ENCODE measurements at places on chromosomes 2 and 18. TPM values are rescaled to one million over a fixed set of nuclear protein-coding genes. Genes with fewer than 3 reads are reported as not detected.

The GALR1 gene
- not detected for total RNA-seq

The GPAT2 gene
- not detected for total RNA-seq

The ABCG8 gene
- total RNA-seq: not detected

The TBR1 gene
- total RNA-seq: 0.05 TPM

The SPP2 gene
- not detected for total RNA-seq

The NPAS2 gene
- total RNA-seq: 30.6 TPM

The MYO7B gene
- not detected for total RNA-seq

The IHH gene
- total RNA-seq: not detected

The ORMDL1 gene
- total RNA-seq: 138 TPM

The COL5A2 gene
- 1,068 TPM for total RNA-seq

The SH3YL1 gene
- 22.5 TPM for total RNA-seq

The STAT4 gene
- 10.4 TPM for total RNA-seq

GRCh38 chr2:198315791-198316630 lies 511.6 kb downstream of the PLCL1 start:
- no peak for DNase-seq

GRCh38 chr2:5690718-5691220 lies 1.4 kb upstream of the SOX11 start:
- no peak for DNase-seq

DNA sequence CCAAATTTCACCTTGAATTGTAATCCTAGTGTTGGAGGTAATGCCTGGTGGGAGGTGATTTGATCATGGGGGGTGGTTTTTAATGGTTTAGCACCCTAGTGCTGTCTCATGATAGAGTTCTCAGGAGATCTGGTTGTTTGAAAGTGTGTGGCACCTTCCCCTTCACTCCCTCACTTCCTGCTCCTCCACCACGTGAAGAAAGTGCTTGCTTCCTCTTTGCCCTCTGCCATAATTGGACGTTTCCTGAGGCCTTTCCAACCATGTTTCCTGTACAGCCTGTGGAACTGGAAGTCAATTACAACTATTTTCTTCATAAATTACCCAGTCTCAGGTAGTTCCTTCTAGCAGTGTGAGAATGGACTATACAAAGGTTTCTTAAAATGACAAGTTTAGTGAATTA lies 251.8 kb upstream of the NETO1 start:
- no peak for DNase-seq

GRCh38 chr2:203498161-203498560 lies 36.9 kb downstream of the RAPH1 start:
- peak; percentile 32 for DNase-seq

GRCh38 chr2:30216157-30216556 lies 15.2 kb upstream of the LBH start:
- DNase-seq: no peak

- no peak for DNase-seq
These were observed 30.2 kb downstream of the PKP4 start for GRCh38 chr2:158486970-158487325.

DNA sequence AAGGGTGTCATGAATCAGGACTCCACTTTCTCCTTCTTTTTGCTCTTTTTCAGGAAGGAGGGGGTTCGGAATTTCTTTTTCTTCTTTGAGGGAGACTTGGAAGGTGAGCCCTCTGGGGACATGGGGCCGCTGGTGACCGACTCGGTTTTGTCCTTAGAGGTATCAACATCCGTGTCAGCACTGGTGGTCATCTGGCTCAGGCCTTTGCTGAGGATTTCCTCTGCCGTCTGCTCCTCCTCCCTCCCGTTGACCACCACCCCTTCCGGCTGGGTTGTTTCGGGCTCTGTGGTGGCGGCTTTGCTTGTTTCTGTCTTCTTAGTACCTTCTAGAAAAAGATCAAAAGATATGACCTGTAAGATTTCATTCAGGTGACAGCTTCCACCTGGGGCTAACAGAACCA lies 104.6 kb downstream of the ADD2 start:
- DNase-seq: no peak

DNA sequence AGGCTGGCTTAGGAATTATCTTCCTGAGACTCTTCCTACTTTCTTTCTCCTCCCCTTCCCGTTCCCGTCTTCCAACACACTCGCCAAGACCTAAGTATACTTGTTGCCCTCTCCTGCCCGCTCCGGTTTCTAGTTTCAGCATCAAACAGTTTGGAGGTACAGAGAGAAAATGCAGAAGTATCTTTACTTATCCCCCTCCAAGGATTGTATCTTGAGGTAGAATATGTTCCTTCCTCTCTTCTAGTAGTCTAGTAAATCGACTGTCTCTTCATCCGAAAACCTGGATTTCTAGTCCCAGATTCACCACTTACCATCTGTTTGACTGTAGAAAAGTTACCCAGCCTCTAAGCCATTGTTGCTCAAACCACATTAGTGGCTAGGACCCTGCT lies 755 bp downstream of the EIF4E2 start:
- DNase-seq: no peak

DNA sequence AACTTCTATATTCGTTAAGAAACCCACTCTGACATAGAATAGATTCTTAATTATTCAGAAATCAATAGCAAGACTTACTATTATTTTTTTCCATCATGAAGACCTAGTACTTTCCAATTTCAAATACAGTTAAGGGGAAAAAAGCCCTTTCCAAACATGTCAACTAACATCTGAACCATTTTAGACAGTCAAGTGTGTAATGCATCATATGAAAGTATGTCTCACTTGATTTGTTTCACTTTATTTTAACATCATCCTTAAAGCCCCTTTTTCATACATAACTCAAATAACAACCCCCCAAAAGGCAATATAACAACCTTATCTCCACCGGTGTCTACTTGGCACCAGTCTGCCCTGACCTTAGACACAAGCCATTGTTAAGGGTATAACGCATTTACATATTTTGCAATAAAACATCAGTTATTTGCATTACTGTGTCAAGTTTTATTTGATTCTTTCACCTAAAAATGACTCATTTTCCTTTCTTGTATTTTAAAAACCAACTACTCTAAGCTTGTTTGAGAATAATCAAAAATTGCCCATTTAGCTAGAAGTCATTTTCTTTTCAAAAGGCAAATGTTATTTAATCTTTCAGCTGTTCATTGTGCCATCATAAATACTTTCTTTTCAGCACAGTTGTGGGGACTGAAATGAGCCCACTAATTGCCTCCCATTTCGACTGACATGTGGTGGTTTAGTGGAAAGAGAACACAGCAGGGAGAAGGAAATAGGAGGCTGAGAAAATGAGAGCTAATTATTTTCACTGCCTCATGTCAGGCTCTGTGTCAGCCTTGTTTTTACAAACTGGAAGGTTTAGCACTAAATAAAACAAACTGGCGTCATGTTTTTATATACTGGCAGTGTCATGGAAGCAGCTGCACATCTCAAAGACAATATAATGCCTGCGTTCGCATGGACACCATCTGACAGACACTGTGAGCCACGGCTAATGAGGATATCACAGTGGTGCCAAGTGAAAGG lies 104.7 kb upstream of the CDCA7 start:
- no peak for DNase-seq

DNA sequence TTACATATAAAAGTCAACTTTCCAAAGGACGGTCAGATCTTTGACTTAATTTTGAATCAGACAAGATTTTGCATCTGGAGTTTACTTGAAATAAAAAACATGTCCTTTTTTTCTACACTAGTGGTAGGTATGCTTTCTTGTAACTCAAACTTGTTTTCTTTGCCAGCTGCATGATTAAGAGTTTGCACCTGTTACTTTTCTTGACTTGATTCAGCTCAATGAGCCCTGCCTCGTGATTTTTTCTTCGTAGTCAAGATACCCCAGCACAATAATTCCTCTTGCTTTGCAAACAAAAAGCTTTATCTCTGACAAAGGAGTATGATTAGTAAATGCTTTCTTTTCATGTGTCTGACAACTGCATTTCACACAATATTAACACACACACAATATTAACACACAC lies 82.3 kb downstream of the FBXO15 start:
- no peak for DNase-seq

DNA sequence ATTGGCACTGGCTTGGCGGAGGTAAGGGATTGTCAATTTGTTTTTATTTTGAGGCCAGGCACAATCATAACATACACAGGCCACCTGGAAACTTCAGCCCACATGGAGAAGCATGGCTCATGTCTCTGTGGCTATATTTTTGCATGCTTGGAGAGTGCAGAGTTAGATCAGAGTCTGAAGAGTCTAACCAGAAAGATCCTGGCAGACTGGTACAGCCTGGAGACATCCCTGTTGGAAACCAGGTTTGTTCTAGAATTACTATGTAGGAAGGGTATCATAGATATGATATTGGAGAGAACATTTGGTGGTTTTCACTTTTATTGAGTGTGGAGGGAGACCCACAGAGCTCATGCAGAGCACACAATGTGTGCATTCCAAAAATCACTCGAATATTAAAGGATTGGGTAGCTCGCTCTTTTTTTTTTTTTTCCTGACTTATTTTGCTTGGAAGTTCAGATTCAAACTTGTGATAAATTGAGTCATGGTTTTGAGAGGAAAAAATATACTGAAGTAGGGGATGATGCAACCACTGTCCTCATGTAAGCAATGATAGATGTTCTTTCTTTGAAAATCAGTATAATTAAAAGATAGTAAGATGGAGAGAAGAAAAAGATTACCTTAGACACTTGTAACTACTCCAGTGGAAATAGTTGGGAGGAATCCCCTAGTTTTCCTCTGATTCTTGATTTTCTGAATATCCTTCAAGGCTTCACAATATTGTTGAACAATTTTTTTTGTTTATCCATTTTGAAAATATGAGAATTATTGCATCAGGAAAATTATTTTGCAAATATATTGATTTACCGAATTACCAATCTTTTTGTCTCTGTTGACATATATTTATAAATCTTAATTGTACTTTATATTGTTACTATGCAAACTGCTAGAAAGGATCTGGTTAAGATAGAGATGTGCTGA lies 185.7 kb upstream of the ZEB2 start:
- no peak for DNase-seq

GRCh38 chr2:144249035-144249637 lies 270.8 kb downstream of the ZEB2 start:
- DNase-seq: no peak

DNA sequence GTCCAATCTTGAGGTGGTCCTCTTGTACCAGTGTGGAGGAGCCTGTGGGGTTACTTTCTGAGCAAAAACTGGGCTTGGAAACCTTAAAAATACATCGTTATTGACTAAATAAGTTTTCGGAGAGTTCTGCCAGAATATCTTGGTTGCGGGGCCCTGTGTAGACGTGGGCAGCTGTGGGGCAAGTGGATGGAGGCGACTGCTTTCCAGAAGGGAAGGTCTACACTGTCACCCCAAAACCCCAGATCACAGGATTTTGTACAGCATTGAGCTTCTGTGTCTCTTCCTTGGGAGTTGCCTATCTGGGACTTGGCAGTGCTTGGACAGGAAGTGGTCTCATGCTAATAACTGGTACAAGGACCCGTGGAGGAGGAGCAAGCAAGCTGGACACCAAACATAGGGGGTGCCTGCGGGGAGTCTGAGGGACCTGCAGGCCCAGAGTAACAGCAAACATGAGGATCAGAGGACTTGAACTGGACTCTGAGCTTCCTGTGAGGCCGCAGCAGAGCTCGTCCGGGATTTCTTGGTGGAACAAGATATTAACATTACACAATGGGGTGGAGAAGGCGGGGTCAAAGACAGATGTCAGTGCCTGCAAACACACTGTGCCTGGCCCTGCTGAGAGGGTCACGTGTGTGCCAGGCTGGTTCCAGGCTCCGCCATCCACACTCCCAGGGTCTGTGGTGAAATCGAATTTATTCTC lies 48.0 kb upstream of the CTLA4 start:
- no peak for DNase-seq

GRCh38 chr2:71824436-71824835 lies 323.2 kb downstream of the CYP26B1 start:
- DNase-seq: no peak

GRCh38 chr2:3238951-3239841 lies 138.4 kb downstream of the EIPR1 start:
- no peak for DNase-seq

DNA sequence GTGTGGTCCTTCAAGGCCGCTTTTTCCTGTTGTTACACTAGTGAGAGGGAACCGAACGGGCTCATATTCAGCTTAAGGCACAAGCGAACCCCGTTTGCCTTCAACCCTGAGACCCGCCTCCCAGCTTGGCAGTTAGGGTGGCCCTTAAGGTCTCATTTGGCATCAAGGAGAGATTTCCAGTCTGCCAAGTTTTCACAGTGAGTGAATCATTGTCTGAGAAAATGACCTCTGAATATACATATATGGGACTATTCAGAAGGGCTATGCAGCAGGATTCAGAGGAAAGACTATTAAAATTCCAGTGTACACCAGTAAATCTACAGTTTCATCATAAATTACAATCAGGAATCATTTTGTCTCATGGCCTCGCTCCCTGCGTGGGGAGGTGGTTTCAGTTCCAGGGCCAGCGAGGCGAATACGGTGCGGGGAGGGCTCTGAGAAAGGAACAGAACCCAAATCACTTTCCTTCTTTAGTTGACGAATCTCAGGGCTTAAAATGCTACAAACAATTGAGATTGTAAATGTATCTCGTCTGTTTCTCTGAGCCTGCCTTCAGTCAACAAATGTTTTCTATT lies 231.4 kb downstream of the FAM210A start:
- DNase-seq: no peak

DNA sequence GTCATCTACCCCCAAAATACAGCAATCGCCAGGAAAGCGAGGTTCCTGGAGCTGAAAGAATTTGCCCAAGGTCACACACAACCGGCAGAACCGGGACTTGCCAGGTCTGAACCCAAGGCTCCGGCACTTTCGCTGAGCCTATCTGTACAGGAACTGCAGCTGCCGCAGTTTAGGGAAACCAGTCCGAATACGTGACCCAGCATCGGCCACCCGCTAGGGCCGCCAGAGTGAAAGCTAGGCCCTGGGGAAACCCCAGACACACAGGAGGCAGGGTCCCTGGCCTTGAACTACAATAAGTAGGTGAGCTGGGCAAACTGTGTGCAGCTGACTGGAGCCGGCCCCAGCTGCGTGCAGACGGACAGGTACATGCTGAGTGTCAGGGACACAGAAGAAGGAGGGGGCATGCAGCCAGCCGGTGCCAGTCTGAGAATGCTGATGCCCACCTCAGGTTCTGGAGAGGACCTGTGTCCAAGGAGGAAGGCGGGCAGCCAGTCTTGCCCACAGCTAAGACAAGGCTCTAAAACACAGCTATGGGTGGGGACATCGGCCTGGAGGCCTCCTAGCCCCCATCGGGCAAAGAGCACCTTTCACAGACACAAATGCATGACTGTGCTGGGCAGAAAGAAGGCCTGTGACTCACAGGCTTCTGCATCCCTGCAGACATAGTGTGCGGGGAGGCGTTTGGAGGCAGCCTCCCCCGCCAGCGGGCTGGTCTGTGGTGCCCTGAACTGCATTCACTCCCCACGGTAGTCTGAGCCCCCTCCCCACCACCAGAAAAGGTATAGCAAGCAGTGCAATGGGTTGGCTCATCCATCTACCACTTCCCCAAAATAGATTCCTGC lies 107.4 kb upstream of the ID2 start:
- DNase-seq: no peak

GRCh38 chr2:23220513-23221094 lies 164.4 kb upstream of the KLHL29 start:
- DNase-seq: no peak

- no peak for DNase-seq
These were observed 123.2 kb upstream of the RPRM start for GRCh38 chr2:153601812-153602211.
